ENCODE measurements at places on chromosomes 13 and 19.

DNA sequence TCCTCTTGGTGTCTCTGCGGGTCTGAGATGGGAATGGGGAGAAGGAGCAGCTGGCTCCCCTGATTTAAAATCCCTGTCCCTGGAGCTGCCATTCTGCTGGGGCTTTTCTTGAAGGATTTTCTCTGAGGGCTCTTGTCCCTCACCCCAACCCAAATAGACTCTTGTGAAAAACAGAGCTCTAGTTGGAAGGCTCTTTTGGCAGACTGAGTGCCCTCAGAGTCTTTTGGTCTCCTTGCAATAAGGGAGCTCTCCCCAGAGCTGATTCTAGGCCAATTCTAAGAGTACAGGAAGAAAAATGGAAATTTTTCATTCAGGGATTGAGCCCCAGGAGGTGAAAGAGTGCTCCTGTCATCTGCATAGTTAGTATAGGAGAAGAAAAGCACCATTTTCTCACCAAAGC lies 238.3 kb downstream of the COG6 start:
- DNase-seq, result no peak

DNA sequence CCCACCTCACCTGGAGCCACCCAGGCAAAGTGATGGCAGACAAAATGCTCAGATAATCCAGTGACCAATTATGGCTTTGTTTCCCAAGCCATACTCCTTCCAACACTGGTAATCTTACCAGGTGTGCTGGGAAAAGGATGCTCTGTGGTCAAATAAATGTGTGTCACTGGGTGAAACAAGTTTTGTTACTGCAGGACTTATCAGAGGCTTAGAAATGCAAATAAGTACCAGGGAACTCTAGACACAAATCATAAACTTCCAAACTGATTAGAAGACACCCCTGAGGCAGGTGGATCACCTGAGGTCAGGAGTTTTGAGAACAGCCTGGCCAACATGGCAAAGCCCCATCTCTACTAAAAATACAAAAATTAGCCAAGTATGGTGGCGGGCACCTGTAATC lies 26.4 kb downstream of the PIN1 start:
- DNase-seq, result no peak

- DNase-seq, result no peak
Observed at GRCh38 chr13:109569958-109570711, 216.2 kb downstream of the IRS2 start.

- no peak for DNase-seq
Observed at GRCh38 chr19:4624733-4625362, 14.5 kb upstream of the TNFAIP8L1 start.

GRCh38 chr13:97192166-97192565 lies 30.0 kb upstream of the MBNL2 start:
- no peak for DNase-seq

DNA sequence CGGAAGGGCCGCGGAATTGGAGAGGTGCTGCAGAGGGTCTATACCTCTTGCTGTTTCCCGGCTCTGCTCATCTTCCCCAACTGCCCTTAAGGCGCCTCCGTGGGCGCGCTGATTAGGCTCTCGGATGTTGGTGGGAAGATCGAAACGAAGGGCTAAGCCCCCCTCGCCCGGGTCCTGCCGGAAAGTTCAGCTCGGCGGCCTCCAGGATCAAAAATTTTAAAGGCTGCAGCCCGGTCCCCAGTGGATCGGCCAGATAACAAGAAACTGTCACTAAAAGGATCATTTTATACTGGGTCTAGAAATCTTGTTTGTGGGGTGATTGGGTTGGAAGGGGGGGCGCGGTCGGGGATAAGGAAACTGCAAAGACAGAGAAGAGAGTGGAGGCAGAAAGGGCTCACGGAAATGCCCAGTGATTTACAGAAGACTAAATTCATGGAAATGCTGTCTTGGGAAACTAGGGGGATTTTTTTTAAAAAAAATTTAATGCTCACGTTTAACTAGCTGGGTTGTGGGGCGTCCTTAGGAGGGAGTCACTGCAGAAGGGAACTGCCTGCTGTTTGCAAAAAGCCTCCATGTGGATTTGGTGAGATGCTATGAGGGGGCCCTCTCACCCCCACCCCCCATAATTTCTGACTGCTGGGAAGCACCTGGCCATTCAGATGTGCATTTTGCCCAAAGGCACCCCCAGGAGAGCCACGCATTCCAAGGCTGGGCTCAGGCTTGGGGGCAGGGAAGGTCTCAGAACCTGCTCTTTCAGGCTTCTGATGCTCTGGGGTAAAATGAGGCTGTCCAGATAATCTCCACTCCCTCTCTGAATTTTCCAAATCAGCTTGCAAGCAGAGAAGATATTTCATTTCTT lies 7.7 kb downstream of the CDX2 start:
- DNase-seq, result no peak

GRCh38 chr13:32024750-32025149 lies 6.8 kb upstream of the FRY start:
- no peak for DNase-seq

- DNase-seq, result no peak
Observed at GRCh38 chr19:890831-891230, 2.2 kb downstream of the MED16 start.

DNA sequence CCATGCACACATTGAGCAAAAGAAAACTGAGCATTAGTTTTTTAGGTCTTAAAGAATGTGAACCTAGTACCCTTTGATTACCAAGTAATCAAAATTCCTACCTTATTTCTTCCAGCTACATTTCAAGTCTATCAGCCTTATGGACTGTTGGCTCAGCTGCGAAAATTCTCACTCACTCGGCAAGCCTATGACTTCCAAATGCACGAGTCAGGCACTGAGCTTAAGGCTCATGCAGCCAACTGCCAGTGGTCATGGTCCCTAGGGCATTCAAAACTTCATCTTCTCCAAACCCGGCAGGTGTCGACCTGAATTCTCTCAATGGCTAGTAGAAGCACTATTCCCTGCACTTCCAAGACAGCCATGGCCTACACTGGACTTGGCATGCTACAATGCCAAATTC lies 41.2 kb downstream of the RUBCNL start:
- no peak for DNase-seq

DNA sequence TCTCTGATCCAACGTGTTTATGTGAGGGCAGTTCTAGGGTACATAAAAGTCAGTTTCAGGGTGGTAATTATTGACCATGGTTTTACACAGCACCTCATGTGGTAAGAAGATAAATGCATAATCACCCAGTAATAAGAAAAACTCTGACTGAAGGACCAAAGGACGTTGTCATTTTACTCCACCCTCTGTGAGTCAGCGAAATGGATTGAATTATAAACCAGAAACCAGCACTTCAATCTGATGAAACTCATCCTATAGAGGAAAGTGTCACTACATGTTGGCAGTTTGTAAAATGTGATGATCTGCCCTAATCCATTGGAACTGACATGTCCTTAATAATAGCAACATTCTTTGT lies 406.8 kb downstream of the KLF5 start:
- DNase-seq, result no peak

DNA sequence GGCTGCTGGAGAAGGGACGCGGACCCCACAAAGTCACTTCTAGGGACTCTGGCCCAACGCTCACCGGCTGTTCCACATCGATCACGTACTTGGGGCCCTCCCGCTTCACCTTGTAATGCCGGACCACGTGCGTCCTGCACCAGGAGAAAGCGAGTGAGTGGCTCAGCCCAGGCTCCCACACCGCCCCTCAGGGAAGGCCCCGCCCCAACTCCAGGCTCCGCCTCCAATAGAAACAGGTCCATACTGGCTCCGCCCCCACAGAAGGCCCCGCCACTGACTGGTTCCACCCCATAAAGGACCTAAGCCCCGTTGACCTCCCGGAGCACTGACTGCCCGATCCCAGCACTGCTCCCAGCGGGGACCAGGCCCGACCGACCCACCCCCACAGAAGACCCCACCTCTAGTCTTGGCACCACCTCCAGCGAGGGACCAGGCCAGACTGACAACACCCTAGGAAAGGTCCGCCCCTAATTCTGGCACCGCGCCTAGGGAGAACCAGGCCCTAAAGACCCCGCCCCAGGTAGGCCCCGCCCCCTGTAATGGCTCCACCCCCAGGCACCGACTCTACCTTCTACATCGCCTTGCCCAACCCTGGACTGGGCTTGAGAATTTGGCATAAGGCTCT lies 11.3 kb downstream of the STAP2 start:
- DNase-seq, result no peak

- no peak for DNase-seq
Observed at GRCh38 chr19:17419154-17419620, 660 bp upstream of the MVB12A start.

DNA sequence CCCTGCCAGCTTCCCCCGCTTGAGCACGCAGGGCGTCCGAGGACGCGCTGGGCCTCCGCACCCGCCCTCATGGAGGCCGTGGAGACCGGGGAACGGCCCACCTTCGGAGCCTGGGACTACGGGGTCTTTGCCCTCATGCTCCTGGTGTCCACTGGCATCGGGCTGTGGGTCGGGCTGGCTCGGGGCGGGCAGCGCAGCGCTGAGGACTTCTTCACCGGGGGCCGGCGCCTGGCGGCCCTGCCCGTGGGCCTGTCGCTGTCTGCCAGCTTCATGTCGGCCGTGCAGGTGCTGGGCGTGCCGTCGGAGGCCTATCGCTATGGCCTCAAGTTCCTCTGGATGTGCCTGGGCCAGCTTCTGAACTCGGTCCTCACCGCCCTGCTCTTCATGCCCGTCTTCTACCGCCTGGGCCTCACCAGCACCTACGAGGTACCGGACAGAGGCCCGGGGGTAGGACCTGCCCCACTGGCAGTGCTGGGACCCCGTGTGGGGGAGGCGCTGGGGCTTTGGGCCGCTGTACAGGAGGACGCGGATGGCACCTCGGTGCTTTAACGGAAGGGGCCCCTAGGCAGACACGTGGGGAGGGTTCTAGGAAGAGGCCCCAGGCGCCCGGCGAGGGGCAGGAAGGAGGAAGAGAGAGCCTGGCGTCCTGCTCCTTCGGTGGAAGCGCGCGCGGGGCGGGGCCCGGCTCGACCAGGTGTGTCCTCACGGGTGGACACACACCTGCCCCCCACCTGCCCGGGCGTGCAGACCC lies 681 bp downstream of the SLC5A5 start:
- DNase-seq, result no peak

- no peak for DNase-seq
Observed at GRCh38 chr19:3178377-3178972, at the start of gene S1PR4. TSS of gene S1PR4 (plus strand) at chr19:3178769. CDS start at chr19:3178793, 24 bp downstream.
